ENCODE measurements at places on chromosomes 2 and 18. TPM values are rescaled to one million over a fixed set of nuclear protein-coding genes. Genes with fewer than 3 reads are reported as not detected.

Gene COL6A3
- 1,153 TPM for total RNA-seq

Gene GALNT14
- 0.18 TPM for total RNA-seq

Gene LIMS1
- total RNA-seq = 66.3 TPM

Gene CD8B2
- not detected for total RNA-seq

Gene SEC11C
- 36.3 TPM for total RNA-seq

Gene POTEC
- not detected for total RNA-seq

Gene SERPINB3
- total RNA-seq = not detected

Gene FBXO41
- total RNA-seq = 0.29 TPM

Gene UGT1A6
- not detected for total RNA-seq

Gene MAP3K19
- not detected for total RNA-seq
